ENCODE measurements at places on chromosomes 7 and 10.

GRCh38 chr7:112204499-112205342 is 1.5 kb downstream of the DOCK4 start:
- DNase-seq = no peak
- no peaks in the 10 kb centered on the region for H3K36me3 ChIP-seq
- peak overlapping the region; percentile 95 for H3K4me3 ChIP-seq
- H3K27me3 ChIP-seq = no peaks in the 10 kb centered on the region
- H3K27ac ChIP-seq = peak overlapping the region; percentile 73

- H3K4me3 ChIP-seq = no peak overlapping the region
- H3K27ac ChIP-seq = no peak overlapping the region
- no peak for DNase-seq
- no peaks in the 10 kb centered on the region for H3K4me1 ChIP-seq
These were observed 6.0 kb downstream of the ADCK2 start for GRCh38 chr7:140678816-140679130.

DNA sequence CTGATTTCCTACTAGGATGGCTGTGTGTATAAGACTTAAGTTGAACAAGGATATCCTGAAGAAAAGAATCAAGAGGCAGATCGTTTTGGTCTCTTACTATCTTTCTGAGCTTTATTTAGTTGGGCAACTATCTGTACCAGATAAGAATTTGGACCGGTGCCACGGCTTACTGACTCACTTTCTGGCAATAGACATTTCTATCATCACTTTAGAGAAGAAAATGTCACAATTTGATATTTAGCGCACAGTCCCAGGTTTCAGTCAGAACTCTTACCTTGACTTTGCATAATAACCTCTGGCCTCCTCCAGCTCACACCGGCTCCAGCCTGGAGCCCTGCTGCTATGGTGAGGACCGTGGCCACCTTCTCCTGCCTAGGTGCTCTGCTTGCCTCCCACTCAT is 218.2 kb upstream of the MDFIC start:
- no peaks in the 10 kb centered on the region for H3K36me3 ChIP-seq
- H3K4me3 ChIP-seq = no peak overlapping the region
- no peaks in the 10 kb centered on the region for H3K27me3 ChIP-seq
- no peak for DNase-seq

GRCh38 chr10:107391901-107392300 is 227.4 kb upstream of the SORCS1 start:
- H3K27me3 ChIP-seq = no peaks in the 10 kb centered on the region
- no peak overlapping the region for H3K27ac ChIP-seq
- no peaks in the 10 kb centered on the region for H3K36me3 ChIP-seq

DNA sequence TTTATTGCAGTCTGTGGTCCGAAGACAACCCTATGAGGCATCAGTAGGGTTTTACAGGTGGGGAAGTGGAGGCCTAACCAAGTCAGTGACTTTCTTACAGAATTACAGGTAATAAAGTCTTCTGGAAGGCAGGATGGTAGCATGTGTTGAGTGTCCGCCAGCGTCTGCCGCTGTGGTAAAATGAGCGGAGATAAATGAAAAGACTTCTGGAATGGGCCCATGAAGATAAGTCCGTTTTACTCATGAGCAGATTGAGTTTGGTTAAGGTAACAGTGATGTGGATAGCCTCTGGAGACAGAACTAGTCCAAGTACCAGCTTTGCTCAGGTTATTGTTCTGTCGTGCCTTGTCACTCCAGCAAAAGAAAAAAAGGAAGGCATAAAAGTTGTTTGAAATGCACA is 966 bp downstream of the FBH1 start:
- H3K4me3 ChIP-seq = peak overlapping the region; percentile 79
- H3K36me3 ChIP-seq = peaks cover 14% of the 10 kb centered on the region
- DNase-seq = no peak
- peaks cover 5% of the 10 kb centered on the region for H3K4me1 ChIP-seq
- no peak overlapping the region for H3K27ac ChIP-seq
- H3K27me3 ChIP-seq = no peaks in the 10 kb centered on the region

GRCh38 chr10:42594246-42594650 is 44.1 kb downstream of the ZNF33B start:
- H3K36me3 ChIP-seq = peaks cover 42% of the 10 kb centered on the region
- H3K4me1 ChIP-seq = no peaks in the 10 kb centered on the region
- H3K27ac ChIP-seq = no peak overlapping the region
- DNase-seq = no peak
- H3K27me3 ChIP-seq = no peaks in the 10 kb centered on the region

DNA sequence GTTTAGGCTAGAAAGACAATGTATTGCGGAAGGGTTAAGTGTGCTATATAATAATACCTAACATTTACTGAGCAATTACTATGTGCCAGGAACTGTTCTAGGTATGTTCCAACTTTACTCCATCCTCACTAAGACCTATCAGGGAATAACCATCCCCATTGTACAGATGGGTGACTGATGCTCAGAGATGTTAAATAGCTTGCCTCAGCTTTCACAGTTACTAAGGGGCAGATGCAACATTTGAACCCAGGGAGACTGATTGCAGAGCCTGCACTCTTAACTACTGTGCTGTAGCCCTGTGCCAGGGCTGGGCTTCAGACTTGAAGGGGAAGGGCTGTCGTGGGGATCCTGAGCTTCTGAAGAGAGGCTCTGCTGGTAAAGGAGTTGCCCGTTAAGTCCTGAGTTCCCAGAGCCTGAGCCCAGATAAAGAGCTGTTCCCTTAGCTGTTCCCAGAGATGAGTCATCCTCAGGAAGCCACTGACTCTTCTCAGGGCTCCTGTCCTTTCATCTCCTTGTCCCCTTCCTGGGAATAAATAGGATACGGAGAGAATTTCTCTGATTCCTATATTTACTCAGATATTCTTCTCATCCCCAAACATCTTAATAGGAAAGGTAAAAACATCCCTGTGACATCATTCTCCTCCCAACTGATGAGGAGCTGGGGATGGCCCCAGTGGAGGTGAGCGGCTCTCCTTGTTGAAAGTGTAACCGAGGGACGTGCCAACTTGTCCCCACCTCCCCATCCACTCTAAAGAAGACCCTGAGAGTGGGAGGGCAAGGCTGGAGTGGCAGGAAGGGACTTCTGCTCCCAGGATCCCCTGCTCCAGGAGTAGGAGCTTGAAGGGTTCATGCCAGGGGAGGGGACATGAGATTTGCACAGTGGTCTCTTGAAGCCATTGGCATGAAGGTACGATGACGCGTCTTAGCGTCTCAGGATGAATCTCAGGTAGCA is 28.0 kb upstream of the HABP2 start:
- no peaks in the 10 kb centered on the region for H3K4me1 ChIP-seq
- DNase-seq = no peak
- no peaks in the 10 kb centered on the region for H3K27me3 ChIP-seq
- no peak overlapping the region for H3K4me3 ChIP-seq
- no peaks in the 10 kb centered on the region for H3K36me3 ChIP-seq
- no peak overlapping the region for H3K27ac ChIP-seq

DNA sequence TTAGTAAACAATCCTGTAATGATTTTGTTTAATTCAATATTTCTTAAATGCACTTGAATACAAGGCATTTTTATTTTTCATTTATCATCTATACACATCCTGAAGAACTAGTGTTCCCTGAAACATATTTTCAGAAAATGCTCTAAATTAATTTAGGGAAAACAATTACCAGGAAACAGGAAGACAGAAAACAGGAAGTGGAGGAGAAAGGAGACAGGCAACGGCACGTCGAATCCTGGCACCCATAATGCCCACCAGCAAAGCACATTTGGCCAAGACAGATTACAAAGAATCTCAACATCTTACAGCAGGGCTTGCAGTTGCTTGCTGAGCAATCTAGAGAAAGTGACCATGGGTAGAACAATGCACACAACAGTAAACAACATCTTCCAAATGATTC is 571.1 kb downstream of the GRID1 start:
- H3K36me3 ChIP-seq = no peaks in the 10 kb centered on the region
- no peak overlapping the region for H3K27ac ChIP-seq
- no peaks in the 10 kb centered on the region for H3K27me3 ChIP-seq
- DNase-seq = no peak
- H3K4me1 ChIP-seq = no peaks in the 10 kb centered on the region
- H3K4me3 ChIP-seq = no peak overlapping the region

GRCh38 chr7:26438078-26438477 is 146.4 kb downstream of the SNX10 start:
- no peak overlapping the region for H3K4me3 ChIP-seq
- DNase-seq = no peak

DNA sequence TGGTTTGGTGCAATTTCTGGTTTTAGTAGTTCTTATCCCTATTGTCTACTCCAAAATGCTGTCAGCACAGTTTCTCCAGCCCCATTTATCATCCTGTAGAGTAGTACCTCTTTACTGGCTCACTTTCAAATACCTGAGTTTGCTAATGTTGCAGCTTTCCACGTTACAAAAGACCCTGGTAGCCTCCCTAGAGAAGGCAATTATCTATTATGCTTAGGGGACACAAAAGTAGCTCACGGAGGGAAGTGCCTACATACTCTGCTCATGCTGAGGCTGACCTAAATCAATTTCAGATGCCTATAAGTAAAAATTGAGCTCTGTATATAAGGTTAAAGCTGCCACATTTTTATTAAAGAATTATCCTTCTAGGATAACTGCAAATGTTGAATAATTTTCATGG is 603.6 kb downstream of the CNTNAP2 start:
- no peaks in the 10 kb centered on the region for H3K4me1 ChIP-seq
- no peak for DNase-seq
- H3K27ac ChIP-seq = no peak overlapping the region
- no peaks in the 10 kb centered on the region for H3K36me3 ChIP-seq
- no peak overlapping the region for H3K4me3 ChIP-seq

DNA sequence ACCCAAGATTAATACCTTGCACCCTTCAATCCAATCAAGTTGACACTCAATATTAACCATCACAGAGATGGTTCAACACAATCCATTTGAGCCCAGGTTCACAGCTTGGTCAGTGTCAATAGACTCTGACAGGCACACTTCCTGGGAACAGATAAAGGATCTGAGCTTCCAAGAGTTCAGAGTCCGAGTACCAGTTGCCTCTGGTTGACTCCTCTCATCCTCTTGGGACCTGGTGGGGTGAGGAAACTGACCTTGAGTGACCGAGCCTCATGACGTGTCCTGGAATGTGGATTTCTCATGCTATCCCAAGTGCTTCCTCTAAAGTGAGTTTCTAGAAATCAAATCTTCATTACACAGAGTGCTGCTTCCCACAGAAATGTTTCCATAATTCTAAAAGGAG is 162.0 kb downstream of the CYP26A1 start:
- H3K27ac ChIP-seq = no peak overlapping the region
- DNase-seq = no peak
- no peak overlapping the region for H3K4me3 ChIP-seq
- no peaks in the 10 kb centered on the region for H3K27me3 ChIP-seq
- H3K36me3 ChIP-seq = no peaks in the 10 kb centered on the region
- no peaks in the 10 kb centered on the region for H3K4me1 ChIP-seq

DNA sequence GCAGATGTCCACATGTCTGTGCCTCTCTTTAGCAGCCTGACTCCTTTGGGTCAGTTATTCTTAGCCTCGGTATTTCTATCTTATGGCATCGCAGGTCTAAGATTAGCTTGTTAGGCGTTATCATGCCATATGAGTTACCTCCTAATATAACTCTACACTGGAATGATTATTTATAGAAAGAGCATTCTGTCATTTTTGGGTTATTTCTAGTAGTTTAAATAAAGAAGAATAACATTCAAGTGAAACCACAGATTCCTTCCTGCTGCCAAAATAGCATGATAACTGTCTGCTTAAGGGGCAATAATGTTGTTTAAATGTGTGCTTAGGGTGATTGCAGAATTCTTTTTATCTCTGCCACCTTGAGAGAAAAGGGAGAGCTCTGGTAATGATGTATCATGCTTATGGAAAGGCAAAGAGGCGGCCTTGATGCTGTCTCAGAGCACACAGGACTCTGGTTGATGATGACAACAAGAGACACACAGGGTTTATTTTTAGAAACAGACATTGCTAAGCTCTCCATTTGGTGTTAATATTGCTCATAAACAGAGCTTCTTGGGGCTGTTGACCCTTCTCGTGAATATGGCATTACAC is 10.4 kb downstream of the HDAC9 start:
- no peak overlapping the region for H3K4me3 ChIP-seq
- H3K36me3 ChIP-seq = no peaks in the 10 kb centered on the region
- H3K27me3 ChIP-seq = no peaks in the 10 kb centered on the region
- no peak for DNase-seq

DNA sequence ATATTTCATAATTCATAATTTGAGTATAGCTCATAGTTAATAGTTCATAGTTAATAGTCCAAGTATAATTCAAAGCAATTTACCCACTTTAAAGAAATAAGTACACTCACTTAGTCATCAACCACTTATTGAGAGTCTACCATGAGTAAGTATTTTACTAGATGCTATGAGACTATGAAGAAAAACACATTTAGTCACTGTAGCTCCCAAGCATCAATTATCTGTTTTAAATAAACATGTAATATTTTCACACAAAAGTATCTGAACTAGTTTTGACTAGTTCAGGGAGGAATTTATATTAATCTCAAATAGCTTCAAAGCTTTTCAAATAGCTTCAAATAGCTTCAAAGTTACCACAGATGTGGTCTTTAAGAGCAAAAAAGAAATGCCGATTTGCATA is 119.2 kb downstream of the ANK3 start:
- no peak overlapping the region for H3K4me3 ChIP-seq
- no peaks in the 10 kb centered on the region for H3K4me1 ChIP-seq
- no peaks in the 10 kb centered on the region for H3K27me3 ChIP-seq
- no peak overlapping the region for H3K27ac ChIP-seq

- H3K27me3 ChIP-seq = no peaks in the 10 kb centered on the region
- no peaks in the 10 kb centered on the region for H3K36me3 ChIP-seq
- no peak overlapping the region for H3K4me3 ChIP-seq
- H3K4me1 ChIP-seq = peaks cover 3% of the 10 kb centered on the region
These were observed 25.3 kb downstream of the FKBP6 start for GRCh38 chr7:73353243-73353642.

DNA sequence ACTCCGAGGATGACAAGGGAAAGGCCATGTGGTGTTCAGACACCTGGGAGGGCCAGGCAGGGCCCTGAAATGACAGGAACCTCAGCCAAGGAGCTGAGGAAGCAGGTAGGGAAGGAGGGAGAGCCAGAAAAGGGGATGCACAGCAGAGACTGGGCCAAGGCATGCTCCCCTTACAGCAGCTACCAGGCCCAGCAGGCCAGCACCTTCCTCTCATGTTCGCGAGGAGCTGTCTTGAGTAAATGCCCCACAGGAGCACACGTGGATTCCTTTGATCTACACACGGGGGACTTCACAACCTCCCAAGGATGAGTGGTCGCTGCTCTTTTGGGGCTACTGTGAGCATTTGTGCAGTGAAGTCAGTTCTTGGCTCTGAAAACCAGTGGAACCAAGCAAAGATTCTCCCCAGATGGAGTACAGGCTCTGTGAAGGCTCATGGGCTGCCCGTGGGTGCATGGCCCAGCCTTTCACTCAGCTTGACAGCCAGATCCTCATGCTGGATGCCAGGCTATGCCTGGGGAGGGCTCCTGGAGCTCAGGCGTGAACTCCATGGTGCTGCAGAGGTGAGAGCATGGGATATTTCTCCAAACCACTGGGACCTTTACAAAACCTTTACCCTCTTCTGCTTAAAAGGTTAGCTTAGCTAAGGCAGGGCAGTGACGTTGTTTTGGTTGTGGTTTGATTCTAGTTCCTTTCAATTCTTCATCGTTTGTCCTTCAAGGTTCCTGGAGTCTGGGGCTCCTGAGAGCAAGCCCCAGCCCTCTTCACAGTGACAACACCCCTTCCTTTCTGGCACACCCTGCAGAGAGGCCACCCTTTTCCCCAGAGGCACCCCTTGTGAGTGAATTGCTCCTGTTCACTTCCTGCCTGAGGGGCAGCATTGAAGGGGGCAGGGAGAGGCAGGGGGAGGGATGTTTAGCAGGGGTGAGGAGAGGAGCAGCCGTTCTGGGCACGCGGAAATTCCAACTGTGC is 74.2 kb upstream of the ZPBP start:
- H3K4me3 ChIP-seq = no peak overlapping the region
- no peaks in the 10 kb centered on the region for H3K27me3 ChIP-seq
- no peaks in the 10 kb centered on the region for H3K4me1 ChIP-seq

All from kidney (tissue), 22 donors.